Left cardiac atrium (tissue), 4 donors: ENCODE measurements at places on chromosomes 1 and 21. TPM values are rescaled to one million over a fixed set of nuclear protein-coding genes. Genes with fewer than 3 reads are reported as not detected.

Gene CTSS
- 42.2 TPM for total RNA-seq

Gene IGSF5
- total RNA-seq = 4.6 TPM

Gene IFNAR1
- total RNA-seq = 33.1 TPM

Gene UBQLN4
- total RNA-seq = 23.6 TPM

Gene SPATA1
- 0.77 TPM for total RNA-seq

Gene KCNJ15
- 2.6 TPM for total RNA-seq

Gene ADGRL2
- total RNA-seq = 64.4 TPM

Gene SPRR2B
- total RNA-seq = not detected

Gene SH2D1B
- 0.13 TPM for total RNA-seq

Gene CACNA1S
- total RNA-seq = not detected

Gene RPS8
- 950 TPM for total RNA-seq

Gene ABCA4
- 0.21 TPM for total RNA-seq

Gene C1orf185
- total RNA-seq = not detected
